ENCODE measurements at places on chromosomes 2 and 18.
A peak's percentile ranks its signal among the peaks of the same experiment; 100 is the strongest.

GRCh38 chr2:96970910-96971309 is 15.5 kb downstream of the FAM178B start:
- no peak for DNase-seq

GRCh38 chr2:121627525-121628050 is 21.7 kb downstream of the CLASP1 start:
- DNase-seq, result no peak

DNA sequence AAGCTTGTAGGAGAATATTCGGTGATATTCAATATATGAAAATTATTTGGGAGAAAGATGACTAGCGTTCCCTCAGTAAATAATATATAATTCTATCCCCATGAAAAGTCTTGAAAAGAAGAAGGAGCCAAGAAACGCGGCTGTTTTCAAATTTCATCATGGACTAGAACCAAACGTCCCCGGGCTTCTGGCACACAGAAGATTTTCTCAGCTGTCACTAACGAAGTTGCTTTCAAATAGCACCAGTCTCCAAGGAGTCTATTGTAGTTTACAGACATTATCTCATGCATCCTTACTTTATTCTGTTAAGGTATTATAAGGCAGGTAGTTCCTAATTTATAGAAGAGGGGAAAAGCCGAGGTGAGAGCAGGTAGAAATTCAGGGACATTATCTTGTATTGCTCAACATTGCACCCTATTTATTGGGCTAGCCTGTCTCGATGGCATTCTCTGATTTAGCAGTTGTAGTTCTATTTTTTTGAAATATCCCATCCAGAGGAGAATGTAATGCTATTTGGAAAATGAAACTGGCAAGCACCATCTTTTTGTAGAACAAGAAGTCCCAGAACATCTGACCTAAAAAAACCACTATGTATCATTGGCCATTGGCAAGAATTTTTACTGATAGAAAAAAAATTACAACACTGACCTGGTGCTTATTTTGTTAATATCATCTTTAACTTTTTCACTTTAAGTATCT is 198.1 kb upstream of the RASGRP3 start:
- no peak for DNase-seq

DNA sequence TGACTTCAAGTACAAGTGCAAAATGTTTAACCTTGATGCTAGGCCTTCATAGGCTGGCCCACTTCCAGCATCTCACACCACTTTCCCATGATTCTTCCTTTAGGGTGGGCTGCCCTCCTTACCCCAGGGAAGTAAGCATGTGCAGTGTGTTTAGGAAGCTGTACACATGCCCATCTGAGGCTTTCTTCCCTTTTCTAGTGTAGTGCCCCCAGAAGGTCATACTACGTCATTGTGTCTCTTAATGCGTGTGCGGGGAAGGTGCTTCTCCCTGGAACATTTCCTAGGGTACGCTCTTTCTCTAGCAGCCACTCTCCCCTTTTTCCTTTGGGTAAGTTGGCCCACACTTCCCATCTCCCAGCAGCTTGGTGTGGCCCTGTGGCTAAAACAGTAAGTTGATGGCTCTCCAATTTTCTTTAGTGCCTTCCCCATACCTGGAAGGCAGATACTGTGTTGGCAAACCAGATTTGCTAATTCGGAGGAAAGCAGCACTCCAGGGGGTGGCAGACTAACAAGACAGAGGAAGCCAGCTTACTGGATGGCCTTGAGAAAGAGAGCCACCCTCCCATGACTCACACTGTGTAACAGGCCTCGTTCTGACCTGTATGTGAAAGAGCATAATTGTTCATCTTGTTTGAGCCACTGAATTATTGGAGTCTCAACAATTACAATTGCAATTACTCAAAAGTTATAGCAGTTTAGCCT is 1.1 kb upstream of the SULT6B1 start:
- DNase-seq, result no peak

GRCh38 chr2:227397562-227397961 is 9.8 kb upstream of the SCYGR1 start:
- DNase-seq, result no peak

- DNase-seq, result no peak
Observed at GRCh38 chr2:86441392-86441881, 266 bp downstream of the KDM3A start.

- DNase-seq, result no peak
Observed at GRCh38 chr2:25304321-25304720, 37.4 kb downstream of the DNMT3A start.

GRCh38 chr2:63914311-63914710 is 72.6 kb downstream of the UGP2 start:
- DNase-seq, result no peak

DNA sequence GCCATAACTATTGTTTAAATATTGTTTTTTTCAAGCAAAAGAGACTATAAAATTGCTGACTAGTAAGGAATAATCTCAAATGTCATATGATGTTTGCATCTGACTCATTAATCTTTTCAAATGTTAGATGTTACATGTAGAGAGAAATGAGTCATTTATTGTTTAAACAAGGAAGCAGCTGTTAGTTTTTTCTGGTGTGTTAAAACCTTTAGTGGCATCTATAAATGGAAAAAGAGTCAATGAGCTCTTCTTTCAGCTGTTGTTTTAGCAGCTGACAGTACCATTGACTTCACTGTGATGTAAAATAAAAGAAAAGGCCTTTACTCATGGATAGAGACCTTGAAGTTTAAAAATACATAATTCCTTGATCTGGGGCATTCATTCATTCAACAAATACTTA is 1.8 kb upstream of the KLHL41 start:
- no peak for DNase-seq

GRCh38 chr2:85994421-85994777 is 105.6 kb upstream of the ST3GAL5 start:
- DNase-seq, result no peak

GRCh38 chr2:231378026-231378722 is 17.3 kb upstream of the B3GNT7 start:
- DNase-seq, result no peak

GRCh38 chr2:11754700-11755015 is 8.2 kb downstream of the LPIN1 start:
- DNase-seq, result no peak

DNA sequence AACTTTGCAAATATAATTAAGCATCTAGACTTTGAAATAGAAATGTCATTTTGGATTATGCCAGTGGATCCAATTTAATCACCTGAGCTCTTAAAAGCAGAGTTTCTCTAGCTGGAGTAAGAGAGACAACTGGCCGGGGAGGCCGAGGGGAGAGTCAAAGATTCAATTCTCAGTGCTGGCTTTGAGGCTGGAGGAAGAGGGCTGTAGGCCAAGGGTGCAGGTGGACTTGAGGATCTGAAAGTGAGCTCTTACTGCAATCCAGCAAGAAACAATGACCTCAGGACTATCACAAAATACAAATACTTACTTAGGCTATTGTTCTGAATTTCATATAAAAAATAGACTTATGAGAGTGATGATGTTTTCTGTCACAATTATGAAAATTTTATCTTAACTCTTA is 814.5 kb downstream of the CBLN2 start:
- DNase-seq, result no peak

GRCh38 chr2:30326497-30326896 is 95.2 kb downstream of the LBH start:
- no peak for DNase-seq

DNA sequence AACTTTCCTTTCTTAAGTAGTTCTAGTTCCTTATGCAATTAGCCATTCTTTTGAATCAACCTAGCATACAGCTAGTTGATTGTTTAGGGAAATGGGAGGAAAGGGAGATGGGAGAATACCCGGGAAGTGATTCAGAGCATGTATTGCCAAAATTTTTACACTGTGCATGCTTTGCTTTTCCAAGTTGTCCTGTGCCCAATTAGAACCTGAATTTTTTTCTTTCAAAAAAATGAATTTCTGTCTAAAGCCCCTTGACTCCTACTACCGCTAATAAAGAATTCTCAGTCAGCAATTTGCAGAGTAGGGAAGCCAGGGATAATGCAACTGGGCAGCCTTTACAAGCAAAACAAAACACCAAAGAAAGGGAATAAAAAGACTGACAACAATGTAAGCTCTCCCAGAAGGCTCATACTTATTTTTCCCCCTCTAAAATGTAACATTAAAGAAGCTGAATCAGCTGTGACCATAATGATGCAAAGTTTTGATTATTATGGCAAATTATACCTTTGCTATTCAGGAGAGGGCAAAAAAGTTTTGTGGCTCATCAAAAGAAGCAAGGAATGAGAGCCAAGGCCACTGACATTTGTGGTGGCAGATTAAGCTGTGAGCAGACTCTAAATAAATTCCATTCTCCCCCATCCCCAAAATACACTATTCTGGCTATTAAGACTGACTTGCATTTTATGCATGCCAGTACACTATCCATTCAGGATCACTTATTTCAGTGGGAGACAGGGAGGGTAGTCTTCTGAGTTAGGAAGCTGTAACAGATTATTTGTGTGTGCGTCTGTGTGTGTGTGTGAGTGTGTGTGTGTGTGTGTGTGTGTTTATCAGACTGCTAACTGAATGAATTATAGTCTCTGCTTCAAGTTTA is 174.3 kb downstream of the ERBB4 start:
- DNase-seq, result no peak

- peak; percentile 37 for DNase-seq
Observed at GRCh38 chr2:9656270-9656766, 25.5 kb upstream of the YWHAQ start.

- DNase-seq, result no peak
Observed at GRCh38 chr2:164054651-164055050, 318.8 kb upstream of the FIGN start.

DNA sequence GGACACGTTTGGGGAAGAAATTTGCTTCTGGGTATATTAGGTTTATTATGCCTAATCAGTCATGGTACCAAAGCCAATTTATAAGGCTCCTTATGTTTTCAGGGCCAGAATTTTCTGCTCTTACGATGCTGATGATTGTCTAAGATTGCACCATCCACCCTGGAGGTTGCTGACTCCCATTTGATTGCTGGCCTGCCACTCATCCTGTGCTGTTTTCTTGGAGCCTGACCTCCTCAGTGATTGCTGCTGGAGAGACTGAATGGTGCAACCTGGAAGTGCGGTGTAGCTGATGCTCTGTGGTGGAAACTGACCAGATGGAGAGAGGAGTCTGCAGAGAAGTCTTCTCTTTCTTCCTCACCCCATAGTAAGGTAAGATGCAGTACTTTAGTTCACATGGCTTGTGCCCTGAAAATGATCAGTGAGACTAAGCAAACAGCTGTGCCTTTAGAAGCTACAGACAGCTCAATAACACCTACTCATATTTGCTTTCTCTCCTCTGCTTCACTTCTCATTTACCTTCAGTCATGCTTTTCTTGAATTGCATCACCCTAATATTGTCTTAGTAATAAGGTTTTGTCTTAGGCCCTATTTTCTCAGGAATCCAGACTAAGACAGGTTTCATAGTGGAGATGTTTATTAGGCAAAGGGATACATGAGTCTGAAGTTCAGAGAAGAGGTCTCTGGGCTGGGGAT is 17.4 kb downstream of the ZNF24 start:
- DNase-seq, result no peak

GRCh38 chr2:100250645-100251044 is 71.7 kb downstream of the LONRF2 start:
- DNase-seq, result no peak

DNA sequence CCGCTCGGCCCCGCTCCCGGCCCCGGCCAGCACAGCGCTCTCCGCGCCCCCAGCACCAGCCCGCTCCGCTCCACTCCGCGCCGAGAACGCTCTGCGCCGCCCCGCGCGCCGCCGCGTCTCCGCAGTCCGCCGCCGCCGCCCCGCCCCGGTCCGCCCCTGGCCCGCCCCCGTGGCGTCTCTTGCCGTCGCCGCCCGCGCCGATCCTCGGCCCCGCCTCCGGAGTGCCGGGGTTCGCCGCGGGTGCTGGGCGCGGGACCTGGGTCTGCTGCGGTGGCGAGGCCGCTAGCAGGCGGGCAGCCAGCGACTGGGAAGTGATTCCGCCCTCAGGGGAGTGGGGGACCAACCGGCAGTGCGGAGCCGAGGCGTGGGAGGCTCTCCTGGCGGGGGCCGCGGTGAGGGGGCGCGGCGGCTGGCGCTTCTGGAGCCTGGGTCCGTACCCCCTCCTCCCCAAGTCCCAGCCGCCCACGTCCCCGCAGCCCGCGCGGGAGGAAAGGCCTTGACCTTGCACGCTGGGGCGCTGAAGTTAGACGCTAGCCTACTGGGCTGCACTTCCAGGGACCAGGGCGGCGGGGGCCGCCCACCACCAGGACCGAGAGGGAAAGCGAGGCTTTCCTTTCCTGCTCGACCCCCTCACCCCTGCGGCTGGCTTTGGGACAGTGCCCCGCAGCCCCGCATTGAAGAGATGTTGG is at the start of gene HS6ST1:
Gene HS6ST1, minus strand, starts transcription at position 93 of the 689 bp plus-strand sequence. CDS start 305 bp downstream, outside the sequence.
- peak; percentile 85 for DNase-seq

DNA sequence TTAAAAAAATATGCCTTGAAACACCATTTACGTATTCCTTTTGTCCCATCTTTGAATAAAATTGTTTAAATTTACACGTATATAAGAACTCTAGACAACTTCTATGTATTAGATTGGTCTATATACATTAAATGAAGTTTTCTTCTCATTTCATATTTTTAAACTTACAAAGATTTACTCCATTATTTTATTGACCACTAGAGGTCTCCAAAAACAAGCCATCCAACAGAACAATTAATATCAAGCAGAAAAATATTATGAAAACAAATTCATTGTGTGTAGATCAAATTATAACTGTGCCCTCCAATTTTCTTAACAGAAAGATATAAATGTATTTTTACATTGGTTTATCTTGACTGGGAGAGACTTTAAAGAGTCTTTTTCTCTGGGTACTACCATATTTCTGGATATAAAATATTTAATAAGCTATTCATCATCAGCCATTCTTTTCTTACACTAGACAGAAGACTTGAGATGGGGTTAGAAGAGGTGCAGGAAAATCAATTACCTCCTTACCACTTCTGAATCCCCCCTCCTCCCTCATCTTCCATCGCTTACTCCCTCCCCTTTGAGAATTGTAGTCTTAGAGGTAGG is 66.5 kb downstream of the DPP4 start:
- no peak for DNase-seq

GRCh38 chr2:206275312-206276055 is 1.0 kb downstream of the ZDBF2 start:
- DNase-seq, result no peak

DNA sequence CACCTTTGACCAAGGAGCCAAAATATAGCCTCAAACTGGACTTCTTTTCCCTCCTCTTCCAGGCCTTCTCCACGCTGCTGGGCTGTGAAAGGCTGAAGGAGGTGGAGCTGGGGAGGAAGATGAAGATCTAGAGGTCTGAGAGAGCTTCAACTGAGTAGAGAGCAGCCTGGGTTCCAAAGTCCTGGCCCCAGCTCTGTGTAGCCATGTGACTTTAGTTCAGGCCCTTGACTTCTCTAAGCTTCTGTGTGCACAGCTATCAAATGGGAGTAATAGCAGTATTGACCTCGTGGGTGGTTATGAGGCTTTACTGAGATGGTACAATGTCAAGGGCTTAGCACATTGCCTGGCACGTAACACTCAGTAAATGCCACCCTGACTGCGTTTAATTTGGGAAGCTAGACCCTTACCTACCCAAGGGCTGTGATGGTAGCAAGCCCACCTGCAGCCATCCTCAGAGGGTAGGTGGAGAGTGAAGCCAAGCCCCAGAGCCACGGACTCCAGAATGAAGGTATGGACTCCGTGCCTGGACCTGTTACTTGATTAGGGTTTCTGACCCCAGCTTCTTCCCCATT is 38.4 kb downstream of the SERTAD2 start:
- DNase-seq, result no peak

GRCh38 chr18:22423878-22424564 is 6.3 kb upstream of the CTAGE1 start:
- no peak for DNase-seq

Data from activated T-helper 1 cell treated with Interleukin-2 at 50 U/mL for 16 hours (primary cell).